ENCODE measurements at places on chromosomes 12 and 14.

- no peak for DNase-seq
Observed at GRCh38 chr12:26938701-26939062, 412 bp downstream of the FGFR1OP2 start.

- peak; percentile 97 for DNase-seq
Observed at GRCh38 chr14:90419200-90419599, 22.4 kb downstream of the CALM1 start.

GRCh38 chr14:48023881-48024280, 348.5 kb upstream of the MDGA2 start:
- no peak for DNase-seq

GRCh38 chr14:71554323-71554722, 377.9 kb upstream of the RGS6 start:
- DNase-seq, result no peak

DNA sequence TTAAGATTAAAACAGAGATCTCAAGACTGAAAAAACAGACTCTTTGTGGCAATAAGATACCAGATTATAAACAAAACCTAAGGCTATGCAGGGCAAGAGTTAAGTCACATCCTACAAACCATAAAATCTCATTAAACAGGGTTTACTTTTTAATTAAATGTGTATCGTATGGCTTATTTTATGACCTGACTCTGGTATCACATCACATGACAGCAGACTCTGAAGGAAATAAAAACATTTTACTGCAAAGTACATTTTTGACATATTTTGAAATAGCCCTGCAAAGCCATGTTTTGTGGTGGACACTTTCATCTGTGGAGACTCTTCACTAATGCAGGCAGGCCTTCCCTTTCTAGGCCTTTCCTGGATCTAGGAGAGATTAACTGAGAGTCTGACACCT, 327.6 kb upstream of the CLEC14A start:
- DNase-seq, result no peak

- no peak for DNase-seq
Observed at GRCh38 chr12:18382236-18382885, 121.0 kb downstream of the PIK3C2G start.

GRCh38 chr14:21098892-21099595, 589 bp upstream of the ZNF219 start:
- DNase-seq, result no peak

- DNase-seq, result no peak
Observed at GRCh38 chr12:124613151-124613585, 45.8 kb upstream of the NCOR2 start.

- DNase-seq, result no peak
Observed at GRCh38 chr12:62813031-62813829, 121.7 kb downstream of the PPM1H start.

DNA sequence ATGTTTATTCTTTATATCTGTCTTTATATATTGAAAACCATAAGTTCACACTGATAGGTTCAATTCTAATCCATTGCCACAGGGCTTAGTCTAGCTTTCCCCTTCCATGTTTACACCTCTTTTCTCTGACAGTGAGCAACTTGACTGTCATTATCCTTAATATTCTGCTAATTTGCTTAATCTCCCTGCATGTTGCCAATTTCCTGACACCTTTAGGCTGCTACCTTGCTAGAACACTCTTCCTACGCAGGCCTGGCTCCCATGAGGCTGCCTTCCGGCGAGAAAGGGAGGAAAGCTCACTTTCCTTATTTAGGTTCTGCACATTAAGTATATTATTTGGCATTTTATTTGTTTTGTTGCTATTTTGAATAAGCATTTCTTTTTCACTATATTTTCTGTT, 12.8 kb upstream of the FRS2 start:
- DNase-seq, result no peak

- no peak for DNase-seq
Observed at GRCh38 chr12:69608114-69608513, 2.6 kb downstream of the LRRC10 start.

DNA sequence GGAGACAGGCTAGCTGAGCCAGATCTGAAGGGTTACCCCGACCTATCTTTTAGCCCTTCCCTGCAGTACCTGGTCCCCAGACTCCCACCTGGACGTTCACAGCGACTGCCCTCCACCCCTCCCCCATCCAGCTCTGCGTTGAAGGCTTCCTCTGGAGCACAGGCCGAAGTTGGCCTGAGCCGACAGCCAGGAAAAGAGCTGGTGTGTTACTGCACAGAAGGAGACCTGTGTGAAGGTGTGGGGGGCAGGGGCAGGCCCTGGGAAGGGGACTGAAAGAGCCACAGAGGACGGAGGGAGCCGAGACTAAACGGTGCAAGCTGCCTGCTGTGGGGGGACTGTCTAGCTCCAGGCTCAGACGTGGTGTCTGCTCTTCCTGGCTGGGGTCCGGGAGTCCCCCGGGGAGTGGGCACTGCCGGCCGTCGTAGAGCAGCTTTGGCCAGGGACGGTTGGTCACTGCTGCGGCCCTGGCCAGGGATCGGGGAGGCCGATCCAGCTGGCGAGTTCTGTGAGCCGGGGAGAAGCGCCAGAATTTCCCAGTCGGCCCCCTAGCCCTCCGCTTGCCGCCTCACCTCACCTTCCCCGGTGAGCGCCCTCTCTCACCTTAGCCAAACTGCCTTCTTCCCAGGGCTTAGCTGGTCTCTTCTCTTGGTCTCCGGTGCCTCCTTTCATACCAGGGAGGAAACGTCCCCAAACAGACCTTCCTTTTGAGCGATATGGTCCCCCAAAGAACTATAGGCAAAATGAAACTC, 899 bp upstream of the COL2A1 start:
- DNase-seq, result no peak

DNA sequence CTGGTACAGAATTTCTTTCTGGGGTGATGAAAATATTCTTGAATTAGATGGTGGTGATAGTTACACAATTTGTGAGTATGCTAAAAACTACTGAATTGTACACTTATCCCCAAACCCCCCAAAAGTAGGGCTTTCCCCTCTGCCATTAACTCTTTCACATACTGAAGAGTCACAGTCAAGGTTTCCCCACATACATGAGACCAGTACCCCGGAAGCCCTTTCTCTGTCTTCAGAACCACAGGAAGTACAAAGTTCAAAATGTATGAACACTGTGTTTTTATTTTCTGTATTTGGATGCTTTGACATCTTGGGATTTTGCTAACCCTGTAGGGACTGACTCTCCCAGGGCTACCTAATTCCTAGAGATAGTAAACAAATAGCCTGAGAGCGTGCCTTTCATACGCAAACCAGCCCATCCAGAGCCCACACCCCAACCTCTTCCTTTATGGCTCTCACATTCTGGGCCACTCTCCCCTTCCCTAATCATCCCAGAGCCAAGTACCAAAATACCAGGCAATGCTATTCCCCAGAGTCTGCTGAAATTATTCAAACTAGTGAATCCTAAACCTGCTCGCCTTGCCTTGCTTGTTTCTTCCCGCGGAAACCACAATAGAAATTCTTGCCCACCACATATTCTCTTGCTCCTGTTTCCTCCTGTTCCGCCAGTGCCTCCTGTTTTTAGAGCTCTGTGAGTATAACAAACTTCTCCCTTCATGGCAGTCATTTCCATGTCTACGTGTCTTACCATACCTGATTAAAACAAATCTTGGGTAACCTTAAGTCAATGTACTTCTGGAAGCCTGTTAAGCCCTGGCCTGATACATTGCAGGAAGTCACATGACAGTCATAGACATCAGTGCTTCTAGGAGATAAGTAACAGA, 524.8 kb downstream of the FUT8 start:
- DNase-seq, result no peak

- DNase-seq, result no peak
Observed at GRCh38 chr12:1282670-1283315, 291.8 kb downstream of the ERC1 start.

- DNase-seq, result no peak
Observed at GRCh38 chr14:67918838-67919237, 99.3 kb downstream of the RAD51B start.

- no peak for DNase-seq
Observed at GRCh38 chr14:68396461-68396860, 396.4 kb downstream of the ZFP36L1 start.

DNA sequence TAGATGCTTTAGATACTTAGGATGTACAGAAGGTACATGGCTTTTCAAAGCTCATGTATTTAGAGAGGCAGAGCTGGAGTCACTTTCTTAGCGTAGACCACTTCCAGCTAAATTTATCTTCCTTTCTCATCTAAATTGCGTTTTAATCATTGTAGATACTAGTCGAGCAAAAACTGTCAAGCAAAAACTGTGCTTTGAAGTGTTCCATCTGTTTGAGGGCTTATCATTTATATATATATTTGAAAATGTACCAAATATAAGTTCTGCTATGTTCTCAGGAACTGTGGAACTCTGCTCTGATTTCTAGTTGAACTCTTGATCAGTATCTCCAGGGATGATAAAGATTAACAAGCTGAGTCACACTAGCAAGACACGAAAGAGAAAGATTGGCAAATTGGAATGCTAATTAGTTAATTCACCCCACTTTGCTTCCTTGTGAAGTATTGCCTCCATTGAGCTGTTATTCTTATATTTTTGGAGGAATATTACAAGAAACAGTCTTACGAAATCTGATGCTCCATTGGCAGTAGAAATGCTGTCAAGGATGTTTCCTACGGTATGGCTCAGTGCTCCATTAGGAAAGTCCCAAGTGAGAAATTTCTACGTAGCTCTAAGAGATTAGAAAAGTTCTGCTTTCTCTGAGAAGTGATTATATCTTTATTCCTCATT, 310.7 kb downstream of the AEBP2 start:
- DNase-seq, result no peak

DNA sequence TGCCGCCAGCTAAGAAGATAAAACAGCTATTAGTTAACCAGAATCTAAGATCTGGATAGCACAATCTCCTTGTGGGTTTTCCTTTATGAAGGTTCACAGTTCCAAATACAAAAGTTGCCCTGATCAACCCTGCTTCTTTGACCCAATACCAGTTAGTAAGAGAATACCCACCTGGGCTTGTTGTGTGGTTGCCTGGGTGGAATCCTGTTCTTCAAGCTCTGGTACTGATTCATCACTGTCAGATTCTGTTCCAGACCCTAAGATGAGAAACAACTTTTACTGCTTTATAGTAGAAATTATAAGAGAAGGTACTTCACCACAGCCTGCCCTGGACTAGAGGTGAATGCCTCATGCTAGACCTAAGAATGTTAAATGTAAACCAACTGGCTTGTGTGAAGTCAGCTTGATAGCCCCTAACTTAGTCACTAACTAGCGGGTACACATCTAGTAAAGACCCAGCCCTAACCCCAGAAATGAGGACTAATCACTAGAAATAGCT, 10.6 kb downstream of the NACA start:
- DNase-seq, result no peak

- no peak for DNase-seq
Observed at GRCh38 chr14:61262082-61262481, 19.1 kb downstream of the TMEM30B start.

DNA sequence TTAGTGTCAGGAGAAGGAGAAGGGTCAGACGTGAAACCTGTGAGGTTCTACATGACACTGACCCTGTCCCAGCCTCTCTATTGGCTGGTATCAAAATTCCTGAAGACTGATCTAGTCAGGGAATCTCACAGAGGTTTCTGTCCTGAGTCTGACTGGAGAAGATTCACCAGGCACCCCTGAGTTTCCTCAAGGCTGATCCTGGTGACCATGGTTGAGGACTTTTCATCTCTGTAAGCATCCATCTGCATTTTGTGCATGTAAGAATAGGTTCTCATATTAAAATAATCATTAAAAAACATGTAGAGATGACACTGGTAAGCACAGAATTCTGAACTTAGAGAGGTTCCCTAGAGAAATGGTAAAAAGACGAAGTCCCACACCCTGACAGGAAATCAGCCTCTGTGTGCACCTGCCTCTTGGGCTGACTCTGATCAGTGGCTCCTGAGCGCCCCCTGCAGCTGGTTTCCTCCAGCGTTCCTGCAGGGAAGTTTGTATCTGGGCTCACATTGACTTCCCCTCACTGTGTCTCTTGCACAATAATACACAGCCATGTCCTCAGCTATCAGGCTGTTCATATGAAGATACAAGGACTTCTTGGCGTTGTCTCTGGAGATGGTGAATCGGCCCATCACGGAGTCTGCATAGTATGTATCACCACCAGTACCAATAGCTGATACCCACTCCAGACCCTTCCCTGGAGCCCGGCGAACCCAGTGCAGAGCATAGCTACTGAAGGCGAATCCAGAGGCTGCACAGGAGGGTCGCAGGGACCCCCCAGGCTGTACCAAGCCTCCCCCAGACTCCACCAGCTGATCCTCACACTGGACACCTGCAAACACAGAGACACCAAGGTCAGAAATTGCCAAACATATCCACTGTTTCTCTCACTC, 991.9 kb downstream of the TMEM121 start:
- no peak for DNase-seq

- no peak for DNase-seq
Observed at GRCh38 chr12:121793440-121793837, at the start of gene RHOF. TSS of gene RHOF (minus strand) at chr12:121793688. CDS start at chr12:121793633, 55 bp downstream.

DNA sequence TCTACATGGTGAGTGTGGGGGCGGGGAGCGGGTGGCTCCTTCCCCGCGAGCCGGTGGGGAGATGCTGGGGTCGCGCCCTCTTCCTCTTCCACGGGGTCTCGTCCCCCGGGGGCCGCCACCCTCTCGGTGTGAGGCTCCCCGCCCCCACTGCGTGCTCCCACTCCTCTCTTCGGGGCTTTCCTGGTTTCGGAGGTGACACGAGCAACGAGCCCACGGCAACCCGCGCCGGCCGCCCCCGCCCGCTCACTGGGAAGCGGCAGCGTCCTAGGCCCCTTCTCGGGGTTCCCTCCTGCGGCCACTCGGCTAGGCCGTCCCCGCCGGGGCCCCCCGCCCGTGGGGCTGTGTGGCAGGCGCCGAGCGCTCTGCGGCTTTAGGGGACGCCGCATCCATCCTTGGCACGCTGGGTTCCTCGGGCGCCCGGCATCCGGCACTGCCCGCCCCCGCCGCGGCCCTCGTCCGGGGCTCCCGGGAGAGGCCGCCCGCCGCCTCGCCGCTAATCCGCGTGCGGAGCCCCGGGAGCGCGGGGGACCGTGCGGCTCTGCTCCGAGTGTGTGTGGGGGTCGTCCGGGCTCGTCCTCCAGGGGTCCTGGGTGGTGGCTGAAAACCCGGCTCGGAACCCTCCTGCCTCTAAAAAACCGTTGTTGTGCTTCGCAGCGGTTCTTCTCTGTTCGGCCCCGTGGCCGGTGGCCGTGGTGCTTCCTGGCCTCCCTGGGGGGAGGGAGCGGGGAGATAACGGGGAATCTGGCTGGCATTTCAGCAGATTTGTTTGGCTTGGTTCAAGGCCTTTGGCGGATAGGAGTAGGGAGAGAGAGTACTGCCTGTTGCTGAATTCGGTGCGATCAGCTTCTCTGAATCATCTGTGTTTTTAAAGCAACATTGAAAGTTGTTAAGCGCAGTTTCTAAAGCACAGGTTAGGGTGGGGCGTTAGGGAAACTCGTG, 1.0 kb downstream of the PCNX1 start:
- DNase-seq, result peak; percentile 23

Data from kidney epithelial cell (primary cell).